ENCODE measurements at places on chromosomes 7 and 10.

- DNase-seq: no peak
Measured at GRCh38 chr7:132059141-132059540, 502.7 kb upstream of the PODXL start.

- no peak for DNase-seq
Measured at GRCh38 chr10:97503406-97503805, 4.7 kb downstream of the UBTD1 start.

DNA sequence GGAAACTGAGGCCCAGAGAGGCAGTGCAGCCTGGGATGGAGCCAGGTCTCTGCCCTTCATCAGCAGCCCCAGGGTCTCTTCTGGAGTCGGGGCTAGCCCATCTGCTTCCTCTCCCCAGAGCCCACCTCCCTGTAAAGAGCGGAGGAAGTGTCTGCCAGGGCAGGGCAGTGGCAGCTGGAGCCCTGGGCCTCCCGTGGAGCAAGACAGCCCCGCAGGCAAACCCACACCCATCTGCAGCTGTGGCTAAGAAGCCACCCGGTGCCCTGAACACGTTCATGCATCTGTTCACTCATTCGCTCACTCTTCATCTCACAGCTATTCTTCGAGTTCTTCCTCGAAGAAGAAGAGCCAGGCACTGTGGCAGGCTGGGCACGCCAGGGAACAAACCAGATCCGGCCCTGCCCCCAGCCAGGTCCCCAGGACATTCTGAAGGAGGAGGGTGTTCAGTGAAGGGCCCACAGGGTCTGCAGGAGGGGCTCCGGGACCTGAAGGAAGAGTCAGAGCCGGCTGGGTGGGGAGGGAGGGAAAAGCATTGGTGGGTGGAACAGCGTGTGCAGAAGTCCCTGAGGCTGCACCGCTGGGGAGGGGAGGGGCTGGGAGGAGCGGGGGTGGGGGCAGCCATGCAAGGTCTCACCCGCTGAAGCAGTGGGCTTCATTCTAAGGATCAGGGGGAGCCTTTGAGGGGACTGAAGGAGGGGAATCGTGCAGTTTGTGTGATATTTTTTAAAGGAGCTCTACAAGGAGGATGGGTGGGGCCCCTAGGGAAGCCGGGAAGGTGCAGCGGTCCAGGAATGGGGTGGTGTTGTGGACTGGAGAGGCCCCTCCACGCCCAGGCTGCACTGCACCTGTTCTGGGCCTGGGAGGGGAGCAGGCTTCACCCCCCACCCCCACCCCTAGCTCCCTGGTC is 99.1 kb downstream of the UNCX start:
- no peak for DNase-seq

GRCh38 chr10:99981581-99982199 is 28.1 kb downstream of the DNMBP start:
- DNase-seq: no peak

DNA sequence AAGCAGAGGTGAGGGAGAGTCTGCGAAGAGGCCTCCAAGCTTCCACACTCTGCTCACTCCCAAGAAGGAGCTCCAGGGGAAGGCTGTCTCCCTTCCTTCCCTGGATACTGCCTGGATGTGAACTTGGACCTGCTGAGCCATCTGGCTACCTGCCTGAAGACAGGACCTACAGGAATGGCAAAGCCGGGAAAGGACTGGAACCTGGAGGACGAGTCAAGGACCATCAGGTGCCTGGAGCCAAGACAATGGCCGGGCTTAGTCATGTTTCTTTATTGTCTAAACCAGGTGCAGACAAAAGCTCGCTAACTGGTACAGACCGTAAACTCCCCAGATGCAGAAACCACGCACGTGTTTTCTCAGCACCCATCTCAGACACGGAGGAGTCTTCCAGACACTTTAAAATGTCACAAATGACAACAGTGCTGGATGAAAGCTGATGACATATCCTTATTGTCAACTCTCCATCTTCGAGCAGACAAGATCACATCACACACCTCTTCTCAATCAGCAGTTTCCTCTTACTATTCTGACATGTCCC is 12.1 kb downstream of the ASB13 start:
- no peak for DNase-seq

DNA sequence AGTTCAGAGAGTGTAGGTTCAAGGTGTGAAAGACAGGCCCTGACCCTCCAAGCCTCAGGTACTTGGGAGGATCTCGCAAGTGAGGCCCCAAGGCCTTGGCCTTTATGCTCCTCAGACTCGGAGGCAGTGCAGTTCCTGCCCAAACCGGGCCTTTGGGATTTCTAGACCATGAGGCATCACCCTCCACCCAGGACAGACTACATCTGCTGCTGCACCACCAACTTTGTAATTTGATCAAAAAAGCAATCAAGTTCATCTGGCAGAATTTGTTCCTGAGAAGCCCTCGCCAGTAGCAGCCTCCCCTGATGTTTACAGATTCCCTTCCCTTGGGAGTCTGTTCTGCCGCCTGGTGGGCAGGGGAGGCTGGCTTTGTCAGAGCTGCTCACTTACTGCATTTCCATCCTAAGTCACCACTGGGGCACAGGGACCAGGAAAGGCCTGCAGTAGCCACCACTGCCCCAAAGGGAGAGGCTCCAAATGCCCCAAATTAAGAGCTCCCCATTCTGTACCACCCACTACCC is 2.1 kb downstream of the CAMK2G start:
- no peak for DNase-seq

DNA sequence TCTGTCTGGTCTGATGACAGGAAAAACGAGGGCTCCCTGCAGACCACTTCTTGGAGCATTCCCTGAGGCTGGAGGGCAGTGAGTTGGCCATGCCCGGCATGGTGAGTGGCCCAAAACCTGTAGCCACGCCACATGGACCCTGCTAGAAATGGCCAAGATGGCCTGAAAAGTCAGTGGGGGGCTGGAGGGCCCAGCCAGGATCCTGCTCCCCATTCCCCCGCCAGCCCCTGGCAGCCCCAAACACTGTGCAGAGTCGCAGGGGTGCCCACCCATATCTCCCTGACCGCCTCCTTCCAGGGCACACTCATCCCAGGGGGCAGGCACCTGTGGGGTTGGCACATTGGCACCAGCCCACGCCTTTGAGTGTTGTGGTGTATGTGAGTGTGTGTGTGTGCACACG is 18.7 kb upstream of the PPP2R2D start:
- DNase-seq: no peak
